Left colon (tissue), 2 donors: ENCODE measurements at places on chromosomes 6 and 20. TPM values are rescaled to one million over a fixed set of nuclear protein-coding genes. Genes with fewer than 3 reads are reported as not detected.
A peak's percentile ranks its signal among the peaks of the same experiment; 100 is the strongest.

- peak; percentile 72 for DNase-seq
These were observed 9.8 kb upstream of the MAPK13 start for GRCh38 chr6:36120539-36120938.

GRCh38 chr6:159279790-159280277, 110.6 kb downstream of the FNDC1 start:
- no peak for DNase-seq

- peak; percentile 66 for DNase-seq
These were observed 4.5 kb downstream of the TP53INP2 start for GRCh38 chr20:34708621-34709043.

GRCh38 chr6:18185624-18186023, 30.4 kb downstream of the KDM1B start:
- no peak for DNase-seq

DNA sequence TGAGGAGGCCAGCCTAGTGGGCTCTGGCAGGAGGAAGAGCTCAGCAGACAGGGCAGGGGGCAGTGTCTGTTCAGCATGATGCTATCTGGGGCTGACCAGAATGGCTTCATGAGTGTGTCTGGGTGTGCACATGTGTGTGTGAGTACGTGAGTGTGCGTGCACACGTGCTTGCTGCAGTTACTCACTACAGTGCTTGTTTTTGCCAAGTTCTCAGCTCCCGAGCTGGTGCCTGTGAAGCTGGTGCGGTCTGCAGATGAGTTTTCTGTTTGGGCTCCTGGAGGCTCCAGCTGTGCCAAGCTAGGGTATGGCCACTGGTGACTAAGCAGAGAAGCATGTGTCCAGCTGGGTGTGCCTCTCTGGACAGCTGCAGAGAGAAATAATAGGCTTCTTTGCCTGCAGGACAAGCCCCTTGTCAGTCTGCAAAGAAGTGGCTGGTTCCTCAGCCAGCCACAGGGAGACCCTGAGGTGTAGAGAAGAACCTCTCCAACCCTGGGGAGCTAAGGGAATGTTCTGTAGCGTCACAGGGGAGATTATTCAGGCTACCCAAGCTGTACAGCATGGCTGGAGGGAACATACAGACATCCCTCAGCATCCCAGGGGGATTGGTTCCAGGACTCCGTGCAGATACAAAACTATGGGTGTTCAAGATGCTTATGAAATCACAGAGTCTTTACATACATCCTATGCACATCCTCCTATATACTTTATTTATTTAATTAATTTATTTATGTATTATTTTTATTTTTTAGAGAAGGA, 40.2 kb upstream of the FAM50B start:
- DNase-seq = no peak

- DNase-seq = no peak
These were observed 23.2 kb upstream of the DAAM2 start for GRCh38 chr6:39769012-39769411.

GRCh38 chr6:41706876-41707564, 28.4 kb downstream of the TFEB start:
- no peak for DNase-seq

GRCh38 chr20:38609815-38610214, 8.2 kb downstream of the ARHGAP40 start:
- no peak for DNase-seq

The TAP2 gene
- total RNA-seq = 109 TPM

The PRDM13 gene
- total RNA-seq = not detected

The SEMG1 gene
- 0.14 TPM for total RNA-seq

DNA sequence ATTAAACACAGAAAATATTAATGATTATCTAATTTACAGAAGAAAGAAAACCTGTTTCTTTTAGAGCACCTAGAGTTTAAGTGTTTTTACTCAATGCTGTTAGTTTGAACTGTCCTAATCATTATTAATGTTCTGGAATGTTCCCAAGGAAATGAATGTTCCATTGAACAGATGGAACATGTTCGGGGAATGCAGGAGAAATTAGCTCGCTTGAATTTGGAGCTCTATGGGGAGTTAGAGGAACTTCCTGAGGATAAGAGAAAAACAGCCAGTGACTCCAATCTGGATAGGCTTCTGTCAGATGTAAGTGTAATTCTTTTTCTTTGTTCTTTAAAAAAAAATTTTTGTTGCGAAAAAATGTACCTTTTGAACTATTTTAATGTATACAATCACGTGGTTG, 10.8 kb upstream of the ECT2L start:
- DNase-seq = no peak

DNA sequence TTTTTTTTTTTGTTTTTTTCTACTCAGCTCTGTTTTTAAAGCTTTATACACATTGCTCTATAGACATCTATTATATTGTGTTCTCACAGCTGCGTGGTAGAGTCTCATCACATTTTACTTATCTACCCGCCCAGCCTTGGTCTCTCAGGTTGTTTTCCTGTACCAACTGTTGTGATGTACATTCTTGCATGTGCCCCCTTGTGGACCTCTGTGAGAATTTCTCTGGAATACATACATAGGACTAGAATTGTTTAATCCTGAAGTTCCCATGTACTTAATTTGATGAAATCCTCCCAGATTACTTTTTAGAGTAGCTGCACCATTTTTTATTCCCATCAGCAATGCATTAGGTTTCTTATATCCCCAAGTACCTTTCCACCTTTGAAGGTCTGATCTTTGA, 40.4 kb upstream of the TINAG start:
- peak; percentile 33 for DNase-seq
